ENCODE measurements at places on chromosomes 16 and 17. TPM values are rescaled to one million over a fixed set of nuclear protein-coding genes. Genes with fewer than 3 reads are reported as not detected.

CES1 gene
- total RNA-seq = 37.3 TPM

SLC38A7 gene
- total RNA-seq = 18.4 TPM

TIGD7 gene
- 1.0 TPM for total RNA-seq

FOXJ1 gene
- 0.70 TPM for total RNA-seq

HSD17B1 gene
- total RNA-seq = 1.8 TPM

ACSM2A gene
- not detected for total RNA-seq

RAB37 gene
- total RNA-seq = 1.0 TPM

CDIP1 gene
- total RNA-seq = 12.4 TPM

Measured in A549 treated with Mapracorat at 1 μM for 4 hours (cell line).